ENCODE measurements at places on chromosomes 5 and 9. TPM values are rescaled to one million over a fixed set of nuclear protein-coding genes. Genes with fewer than 3 reads are reported as not detected.
A peak's percentile ranks its signal among the peaks of the same experiment; 100 is the strongest.

- ATAC-seq = no peak
Observed at GRCh38 chr5:90534922-90535321, 5.5 kb upstream of the LYSMD3 start.

Gene TAF1L
- not detected for total RNA-seq

Gene WDR31
- 2.1 TPM for total RNA-seq

- ATAC-seq = no peak
Observed at GRCh38 chr5:168106008-168106761, 185.3 kb upstream of the WWC1 start.

Gene ZSWIM6
- 8.9 TPM for total RNA-seq

- ATAC-seq = no peak
Observed at GRCh38 chr5:32283539-32284377, 29.0 kb downstream of the MTMR12 start.

Gene ARL14EPL
- total RNA-seq = not detected

DNA sequence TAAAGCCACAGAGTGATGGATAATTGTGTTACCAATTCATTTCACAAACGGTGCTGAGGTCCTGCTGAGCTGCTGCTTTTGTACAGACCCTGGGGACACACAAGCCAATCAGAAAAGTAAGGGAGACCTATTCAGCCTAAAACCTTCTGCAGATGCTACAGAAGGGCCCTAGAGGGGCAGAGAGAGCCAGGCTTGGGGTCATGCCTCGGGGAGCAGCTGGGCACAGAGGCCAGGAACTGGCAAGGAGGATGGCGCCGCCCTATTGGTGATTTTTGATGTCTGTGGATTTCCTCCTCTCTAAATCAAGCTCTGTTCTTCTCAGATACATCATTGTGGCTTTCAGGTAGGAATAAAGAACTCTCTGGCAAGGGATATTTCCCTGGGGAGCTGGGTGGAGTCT lies 181.9 kb downstream of the ZNF462 start:
- no peak for ATAC-seq

- no peak for ATAC-seq
Observed at GRCh38 chr9:97596906-97597305, 36.3 kb downstream of the TSTD2 start.

Gene PCDHA3
- 0.47 TPM for total RNA-seq

Gene DOCK2
- 20.6 TPM for total RNA-seq

GRCh38 chr9:115211413-115212124 lies 93.6 kb upstream of the TNC start:
- ATAC-seq = no peak

- ATAC-seq = no peak
Observed at GRCh38 chr9:113956901-113957300, 80.8 kb downstream of the ZNF618 start.

DNA sequence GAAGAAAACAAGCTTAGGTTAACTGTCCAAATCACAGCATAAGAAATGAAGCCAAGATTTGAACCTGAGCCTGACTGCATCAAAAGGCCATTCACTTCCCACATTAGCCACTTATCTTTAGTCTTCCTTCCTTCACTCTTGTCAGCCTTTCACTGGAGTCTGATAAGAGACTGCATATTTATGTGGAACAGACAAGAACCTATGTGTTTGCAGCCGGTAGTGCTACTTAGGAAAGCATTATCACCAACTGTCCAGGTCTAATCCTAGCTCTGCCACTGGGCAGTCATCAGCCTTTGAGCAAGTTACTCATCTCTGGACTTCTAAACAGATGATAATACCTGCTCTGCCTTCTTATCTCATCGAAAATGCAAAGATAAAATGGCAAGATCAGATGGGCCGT lies 12.1 kb upstream of the ATP6V0E1 start:
- no peak for ATAC-seq

GRCh38 chr5:172303572-172304335 lies 20.2 kb upstream of the UBTD2 start:
- ATAC-seq = peak; percentile 78

DNA sequence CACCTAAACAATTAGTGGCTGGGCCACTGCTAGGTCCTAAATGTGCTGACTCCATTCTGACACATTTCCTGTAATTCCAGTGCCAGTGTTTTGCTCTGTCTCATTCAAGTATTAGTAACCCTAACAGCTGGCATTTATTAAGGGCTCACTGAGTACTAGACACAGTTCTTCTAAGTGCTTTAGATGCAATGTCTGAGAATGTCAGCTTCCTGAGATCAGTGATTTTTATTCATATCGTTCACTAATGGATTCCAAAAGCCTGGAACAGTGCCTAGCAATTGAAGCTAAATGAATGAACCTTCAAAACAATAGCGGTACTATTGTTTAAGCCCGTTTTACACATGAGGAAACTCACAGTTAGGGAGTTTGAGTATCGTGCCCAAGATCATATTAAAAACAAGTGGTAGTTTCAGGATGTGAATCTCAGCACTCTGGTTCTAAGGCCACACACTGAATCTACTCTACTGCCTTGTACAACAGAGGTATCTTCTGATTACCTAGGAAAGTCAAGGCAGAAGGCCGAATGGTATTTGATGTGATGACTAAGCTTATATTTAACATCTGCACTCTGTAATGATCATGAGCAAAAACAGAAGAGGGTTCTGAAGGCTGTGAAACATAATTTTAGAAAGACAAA lies 304.0 kb downstream of the PJA2 start:
- ATAC-seq = peak; percentile 84
